ENCODE measurements at places on chromosomes 5 and 9. TPM values are rescaled to one million over a fixed set of nuclear protein-coding genes. Genes with fewer than 3 reads are reported as not detected.

Gene EQTN
- not detected for total RNA-seq

Gene GPRIN1
- 0.41 TPM for total RNA-seq

Gene NPR3
- total RNA-seq = 10.6 TPM

Gene OTP
- not detected for total RNA-seq

Gene ERCC8
- 4.2 TPM for total RNA-seq

Gene LECT2
- not detected for total RNA-seq

Gene PFDN1
- 80.6 TPM for total RNA-seq

DNA sequence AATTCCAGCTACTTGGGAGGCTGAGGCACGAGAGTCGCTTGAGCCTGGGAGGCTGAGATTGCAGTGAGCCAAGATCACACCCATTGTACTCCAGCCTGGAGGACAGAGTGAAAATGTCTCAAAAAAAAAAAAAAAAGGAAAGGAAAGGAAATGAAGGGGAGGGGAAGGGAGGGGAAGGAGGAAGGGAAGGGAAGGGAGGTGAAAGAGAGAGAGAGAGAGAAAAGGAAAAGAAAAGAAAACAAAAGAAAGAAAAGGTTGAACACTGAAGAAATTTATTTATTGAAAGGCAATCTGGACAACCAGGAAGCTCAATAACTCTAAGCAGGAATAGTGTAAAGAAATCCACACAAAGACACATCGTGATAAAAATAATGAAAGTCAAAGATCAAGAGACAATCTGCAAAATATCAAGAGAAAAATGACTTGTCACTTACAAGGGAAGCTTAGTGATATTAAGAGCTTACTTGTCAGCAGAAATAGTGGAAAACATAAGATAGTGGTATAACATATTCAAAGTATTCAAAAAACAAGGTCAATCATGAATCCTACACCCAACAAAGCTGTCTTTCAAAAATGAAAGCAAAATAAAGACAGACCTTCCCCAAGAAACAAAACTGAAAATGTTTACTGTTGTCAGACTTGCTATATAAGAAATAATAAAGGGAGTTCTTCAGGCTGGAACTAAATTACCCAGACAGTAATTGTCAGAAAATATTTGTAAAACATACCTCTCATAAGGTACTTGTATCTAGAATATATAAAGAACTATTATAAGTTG lies 10.9 kb upstream of the RIMOC1 start:
- no peak for DNase-seq

GRCh38 chr5:55860288-55860687 lies 9.1 kb downstream of the IL31RA start:
- DNase-seq = no peak

DNA sequence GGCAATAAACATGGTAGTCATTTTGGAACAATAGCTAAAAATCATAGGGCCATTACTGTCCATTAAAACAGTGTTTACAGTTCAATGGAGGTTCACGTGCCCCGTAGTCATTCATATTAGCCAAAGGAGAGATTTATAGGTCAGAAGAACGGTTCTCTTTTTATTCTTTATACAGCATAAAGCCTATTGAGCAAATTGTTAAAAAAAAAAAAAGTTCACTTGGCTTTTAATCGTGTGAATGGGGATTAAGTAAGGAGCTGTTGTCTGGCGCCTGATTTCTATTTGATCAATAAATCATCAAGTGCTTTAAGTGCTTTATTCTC lies 69.1 kb upstream of the TBCA start:
- DNase-seq = no peak

GRCh38 chr9:129626079-129626624 lies at the start of gene NTMT1:
Gene NTMT1, plus strand, starts transcription at chr9:129626163. Its CDS starts 6,541 bp downstream, at chr9:129632704.
- DNase-seq = peak; percentile 96

GRCh38 chr9:71001780-71002386 lies 119.5 kb downstream of the TRPM3 start:
- no peak for DNase-seq

- DNase-seq = no peak
Measured at GRCh38 chr5:18764161-18764560, 1129.9 kb downstream of the TAF11L14 start.

- DNase-seq = peak; percentile 93
Measured at GRCh38 chr9:114112778-114113584, 13.9 kb upstream of the KIF12 start.

DNA sequence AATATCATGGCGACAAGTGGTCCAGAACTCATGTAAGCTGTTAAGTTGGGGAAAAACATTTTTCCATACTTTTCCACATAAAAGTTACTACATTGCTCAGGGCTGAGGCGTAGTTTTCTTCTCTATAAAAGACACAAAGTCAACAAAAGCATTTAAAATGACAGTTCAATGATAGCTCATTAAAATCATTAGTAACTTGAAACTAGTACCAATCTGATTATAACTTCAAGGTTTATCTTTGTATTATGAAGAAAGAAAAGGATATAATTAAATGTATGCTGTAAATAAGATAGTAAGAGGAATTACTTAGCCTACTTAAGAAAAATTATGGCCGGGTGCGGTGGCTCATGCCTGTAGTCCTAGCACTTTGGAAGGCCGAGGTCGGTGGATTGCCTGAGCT lies 9.9 kb downstream of the NME5 start:
- DNase-seq = no peak

DNA sequence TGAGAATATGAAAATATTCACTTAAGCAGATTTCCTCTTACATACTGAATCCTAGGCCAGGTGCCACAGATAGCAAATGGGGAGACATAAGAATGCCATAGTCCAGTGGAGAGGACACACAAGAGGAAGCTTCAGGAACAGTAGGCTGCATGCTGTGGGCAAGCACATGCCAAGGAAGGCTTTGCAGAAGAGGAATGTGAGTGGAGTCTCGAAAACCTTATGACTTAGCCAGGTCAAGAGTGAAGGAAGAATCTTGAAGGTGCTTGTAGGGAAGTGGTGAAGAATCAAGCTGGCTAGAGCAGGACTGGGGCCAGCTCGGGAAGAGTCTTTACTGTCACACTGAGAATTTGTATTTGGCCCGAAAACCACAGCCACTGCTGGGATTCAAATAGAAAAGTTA lies 20.4 kb downstream of the RPS23 start:
- DNase-seq = no peak

- DNase-seq = no peak
Measured at GRCh38 chr9:99811172-99811571, 10.5 kb upstream of the NR4A3 start.

- DNase-seq = no peak
Measured at GRCh38 chr5:159091065-159091464, 8.7 kb downstream of the EBF1 start.

- peak; percentile 83 for DNase-seq
Measured at GRCh38 chr5:78647838-78648358, 674 bp downstream of the LHFPL2 start.

GRCh38 chr5:87127426-87127825 lies 140.3 kb upstream of the RASA1 start:
- DNase-seq = no peak

- DNase-seq = no peak
Measured at GRCh38 chr9:22041344-22041743, 32.2 kb upstream of the CDKN2B start.
